ENCODE measurements at places on chromosomes 1 and 21.

DNA sequence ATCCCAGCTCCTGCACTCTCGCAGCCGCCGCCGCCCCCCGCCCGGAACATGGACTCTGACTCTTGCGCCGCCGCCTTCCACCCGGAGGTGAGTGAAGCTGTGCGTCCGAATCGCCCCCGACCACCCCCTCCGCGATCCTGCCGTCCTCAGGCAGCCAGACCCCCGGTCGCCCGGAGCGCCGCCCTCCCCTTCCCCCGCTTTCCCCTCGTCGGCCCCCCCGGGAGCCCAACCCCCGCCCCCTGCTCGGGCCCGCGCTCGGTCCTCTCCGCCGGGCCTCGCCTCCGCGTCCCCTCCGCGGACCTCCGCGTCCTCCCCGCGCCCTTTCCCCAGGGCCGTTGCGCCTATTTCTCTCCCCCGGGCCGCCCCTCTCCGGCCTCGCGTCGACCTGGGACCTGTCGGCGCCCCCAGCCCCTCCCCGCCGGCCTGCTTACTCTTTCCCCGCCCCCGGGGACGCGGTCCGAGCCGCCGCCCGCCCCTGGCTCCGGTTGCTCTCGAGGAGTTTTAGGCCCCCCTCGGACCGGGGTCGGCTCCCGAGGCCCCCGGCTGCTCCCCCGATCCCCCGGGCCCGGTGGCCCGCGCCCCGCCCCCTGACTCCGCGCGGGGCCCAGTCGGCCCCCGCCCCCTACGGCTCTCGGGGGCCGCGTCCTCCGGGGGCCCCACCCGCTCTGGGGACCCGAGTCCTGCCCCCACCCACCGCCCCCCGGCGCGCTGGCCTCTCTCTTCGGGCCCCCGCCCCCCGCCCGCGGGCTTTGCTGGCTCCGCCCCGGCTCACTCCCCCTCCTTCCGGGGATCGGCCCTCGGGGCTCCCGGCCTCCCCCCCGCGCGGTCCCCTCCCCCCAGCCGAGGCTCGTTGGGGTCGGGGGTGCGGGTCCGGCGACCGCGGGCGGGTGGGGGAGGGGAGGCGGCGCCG lies 743 bp downstream of the PHF13 start:
- DNase-seq: no peak

- DNase-seq: no peak
These were observed 31.9 kb upstream of the ECE1 start for GRCh38 chr1:21321963-21322680.

DNA sequence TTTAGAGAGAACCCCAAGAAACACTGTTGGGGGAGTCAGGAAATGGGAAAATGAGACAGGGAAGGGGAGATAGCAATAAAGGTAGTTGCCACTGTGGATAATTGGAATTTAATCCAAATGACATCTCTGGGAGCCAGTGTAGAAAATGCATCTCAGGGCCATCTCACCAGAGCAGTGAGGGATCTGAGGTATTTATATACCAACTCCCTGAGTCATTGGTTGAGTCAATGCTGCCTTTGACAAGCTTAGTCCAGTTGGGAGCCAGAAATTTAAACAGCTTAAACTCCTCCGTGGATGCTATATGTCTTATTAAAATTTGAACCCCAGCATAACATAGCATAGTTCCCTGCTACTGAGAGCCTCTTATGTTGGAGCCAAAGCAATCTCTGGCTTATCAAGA lies 140.3 kb downstream of the SLC30A10 start:
- no peak for DNase-seq

DNA sequence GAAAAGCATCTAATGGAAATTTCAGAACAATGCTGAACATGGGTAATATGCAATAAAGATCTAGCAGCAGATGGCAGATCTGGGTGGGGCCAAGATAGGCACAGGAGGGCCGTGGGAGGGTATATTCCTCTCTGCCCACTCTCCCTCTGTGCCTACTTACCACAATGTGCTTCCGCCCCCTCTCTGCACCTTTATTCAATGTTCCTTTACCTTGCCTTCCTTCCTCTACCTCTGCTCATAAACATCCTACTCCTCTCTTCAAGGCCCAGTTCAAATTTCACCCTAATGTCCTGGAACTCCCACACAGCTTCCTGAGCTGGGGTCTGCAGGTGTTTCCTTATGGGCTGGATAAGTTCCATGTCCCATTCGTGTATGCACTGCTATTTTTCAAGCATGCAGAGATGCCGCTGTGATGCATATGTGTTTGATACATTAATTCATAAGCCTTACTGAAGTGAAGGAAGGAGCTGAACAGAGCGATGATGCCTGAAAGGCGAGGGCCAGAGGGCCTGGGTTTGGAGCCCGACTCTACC lies 65.6 kb upstream of the EDEM3 start:
- no peak for DNase-seq

DNA sequence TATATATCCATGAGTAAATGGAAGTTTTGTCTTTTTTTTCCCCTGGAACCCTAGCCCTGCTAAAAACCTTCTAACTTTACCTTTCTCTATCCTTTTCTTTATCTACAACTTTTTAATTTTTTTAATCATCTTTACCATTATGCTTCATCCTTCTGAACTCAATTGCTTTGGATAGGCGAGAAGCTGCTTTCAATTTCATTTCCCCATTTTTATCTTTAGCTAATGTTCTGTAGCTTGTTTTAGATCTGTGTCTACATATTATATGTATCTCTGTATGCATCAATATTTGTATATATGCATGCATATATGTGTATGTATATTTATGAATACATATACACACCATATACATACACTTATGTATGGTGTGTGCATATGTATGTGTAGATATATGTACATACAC lies 57.4 kb downstream of the PTPRC start:
- DNase-seq: no peak

Measured in NCI-H1092 (cell line).